Panc1 (cell line): ENCODE measurements at places on chromosomes 1 and 21. TPM values are rescaled to one million over a fixed set of nuclear protein-coding genes. Genes with fewer than 3 reads are reported as not detected.

LAMTOR5 gene
- total RNA-seq, result 119 TPM

HCRTR1 gene
- total RNA-seq, result 0.18 TPM

KIF2C gene
- total RNA-seq, result 69.4 TPM

LCE1B gene
- total RNA-seq, result not detected

USP21 gene
- total RNA-seq, result 41.9 TPM

FCRL1 gene
- not detected for total RNA-seq

CFAP57 gene
- 0.69 TPM for total RNA-seq

TMPRSS15 gene
- not detected for total RNA-seq

ZBTB40 gene
- 24.3 TPM for total RNA-seq
